Subcutaneous preadipocyte (primary cell): ENCODE measurements at places on chromosomes 12 and 14. TPM values are rescaled to one million over a fixed set of nuclear protein-coding genes. Genes with fewer than 3 reads are reported as not detected.

FLVCR2 gene
- total RNA-seq = 4.0 and 5.9 TPM in 2 replicates

MYF6 gene
- under 0.01 TPM in 1 of 2 replicates, not detected in the other for total RNA-seq

PRB2 gene
- total RNA-seq = not detected in 2 replicates

IFI27 gene
- 17.2 and 29.0 TPM in 2 replicates for total RNA-seq

DNAI7 gene
- total RNA-seq = 0.37 TPM in 1 of 2 replicates, not detected in the other
